ENCODE measurements at places on chromosomes 3 and 15. TPM values are rescaled to one million over a fixed set of nuclear protein-coding genes. Genes with fewer than 3 reads are reported as not detected.

KCNAB1 gene
- not detected for total RNA-seq

FANCD2OS gene
- total RNA-seq = not detected

HTR3E gene
- total RNA-seq = not detected

RBP2 gene
- not detected for total RNA-seq

CD200 gene
- total RNA-seq = 32.7 TPM

GREM1 gene
- not detected for total RNA-seq

Measured in activated naive CD8-positive, alpha-beta T cell treated with anti-CD3 and anti-CD28 coated beads for 36 hours (primary cell).